Gastroesophageal sphincter (tissue), 4 donors: ENCODE measurements at places on chromosomes 11 and 22. TPM values are rescaled to one million over a fixed set of nuclear protein-coding genes. Genes with fewer than 3 reads are reported as not detected.

DNA sequence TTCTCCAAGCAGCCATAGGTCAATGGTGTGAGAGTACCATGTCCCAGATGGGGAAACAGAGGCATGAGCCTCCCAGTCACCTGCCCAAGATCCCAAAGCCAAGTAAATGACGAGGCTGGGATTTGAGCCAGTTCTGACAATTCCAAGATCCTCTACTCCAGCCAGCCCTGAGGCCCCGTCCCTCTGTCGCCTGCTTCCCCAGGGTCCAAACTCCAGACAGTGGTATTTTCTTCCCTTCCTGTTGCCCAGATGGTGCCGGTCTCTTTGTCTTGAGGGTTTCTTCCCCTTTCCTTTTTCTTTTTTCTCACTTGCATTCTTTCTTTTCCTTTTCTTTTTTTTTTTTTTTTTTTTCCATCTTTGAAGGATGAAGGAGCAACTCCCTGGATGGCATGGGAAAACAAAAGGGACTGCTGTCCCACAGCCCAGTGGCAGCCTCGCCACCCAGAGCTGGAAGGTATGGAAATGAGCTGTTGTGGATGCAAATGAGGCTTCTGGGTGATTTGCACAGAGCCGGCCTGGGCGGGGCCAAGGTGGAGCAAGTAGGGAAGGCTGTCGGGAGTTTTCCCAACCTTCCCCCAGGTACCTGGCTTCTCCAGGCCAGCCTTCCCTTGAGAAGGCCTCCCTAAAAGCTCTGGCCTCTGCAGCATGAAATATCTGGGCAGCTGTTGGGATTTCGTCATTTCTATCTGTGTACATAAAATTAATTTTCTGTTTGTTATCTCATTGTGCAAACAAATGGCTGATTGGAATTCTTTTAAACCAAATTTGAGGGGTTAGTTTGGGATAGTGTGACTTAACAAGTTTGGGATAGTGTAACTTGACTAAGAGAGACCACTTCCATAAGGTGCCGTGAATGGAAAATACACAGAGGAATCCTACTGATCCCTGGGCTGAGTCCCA, 146.8 kb downstream of the MN1 start:
- no peak for ATAC-seq

Gene OR51E2
- 2.5 TPM for total RNA-seq

GRCh38 chr22:39177791-39178190, 25.3 kb upstream of the CBX7 start:
- no peak for ATAC-seq

DNA sequence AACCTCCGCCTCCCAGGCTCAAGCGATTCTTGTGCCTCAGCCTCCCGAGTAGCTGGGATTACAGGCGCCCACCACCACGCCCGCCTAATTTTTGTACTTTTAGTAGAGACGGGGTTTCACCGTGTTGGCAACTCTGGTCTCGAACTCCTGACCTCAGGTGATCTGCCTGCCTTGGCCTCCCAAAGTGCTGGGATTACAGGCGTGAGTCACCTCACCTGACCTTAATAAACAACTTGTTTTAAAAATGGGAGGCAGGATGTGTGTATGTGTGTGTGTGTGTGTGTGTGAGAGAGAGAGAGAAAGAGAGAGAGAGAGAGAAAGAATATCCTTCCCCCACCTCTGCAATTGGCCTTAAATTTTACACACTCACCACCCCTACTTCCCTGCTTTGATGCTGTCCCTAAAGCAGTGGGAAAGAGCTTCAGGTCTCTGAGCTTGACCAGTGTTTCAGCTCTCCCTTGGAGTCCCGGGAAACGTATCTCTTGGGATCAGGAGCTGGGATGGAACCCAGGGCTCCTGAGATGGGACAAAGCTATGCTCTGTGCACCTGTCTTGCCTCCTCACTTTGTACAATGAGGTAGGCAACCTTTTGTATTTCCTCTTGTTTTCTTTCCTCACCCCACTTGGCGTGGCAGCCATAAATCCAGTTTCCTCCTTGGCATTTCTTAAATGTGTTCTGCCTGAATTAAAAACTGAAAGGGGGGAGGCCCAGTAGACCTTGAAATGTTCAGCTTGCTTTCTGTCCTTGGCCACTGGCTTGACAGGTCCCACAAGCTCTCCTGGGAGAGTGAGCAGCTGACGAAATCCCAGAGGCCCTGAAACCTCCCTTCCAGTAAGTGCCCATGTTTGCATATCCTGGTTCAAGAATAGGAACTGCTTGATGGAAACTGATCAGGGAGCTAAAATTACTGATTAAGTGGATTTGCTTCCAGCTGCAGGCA, 17.8 kb upstream of the XBP1 start:
- no peak for ATAC-seq

- ATAC-seq, result no peak
Observed at GRCh38 chr11:61120706-61121191, 18.5 kb downstream of the CD5 start.

GRCh38 chr11:101797335-101797734, 117.5 kb upstream of the CEP126 start:
- ATAC-seq, result no peak

DNA sequence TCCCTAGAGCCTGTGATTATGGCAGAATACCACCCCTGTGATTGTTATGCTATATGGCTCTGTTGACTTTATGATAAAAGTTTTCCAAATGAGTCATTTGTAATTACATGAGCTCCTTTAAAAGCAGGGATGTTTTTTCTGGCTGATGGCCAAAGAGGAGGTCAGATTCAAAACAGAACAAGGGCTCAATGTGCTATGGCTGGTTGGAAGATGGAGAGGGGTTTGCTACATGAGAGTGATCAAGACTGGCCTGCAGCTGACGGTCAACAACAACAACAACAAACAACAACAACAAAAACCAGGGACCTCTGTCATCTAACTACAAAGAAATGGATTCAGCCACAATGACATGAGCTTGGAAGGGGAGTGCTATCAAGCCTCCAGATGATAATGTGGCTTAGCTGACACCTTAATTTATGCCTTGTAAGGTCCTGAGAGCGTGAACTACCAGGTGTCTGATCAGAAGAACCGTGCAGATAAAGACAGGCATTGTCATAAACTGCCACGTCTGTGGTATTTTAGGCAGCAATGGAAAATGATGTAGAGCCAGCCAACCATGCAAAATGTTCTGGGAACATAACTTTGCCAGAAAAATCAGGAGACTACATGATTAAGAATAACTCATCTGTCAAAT, 47.2 kb downstream of the PIWIL3 start:
- no peak for ATAC-seq

DNA sequence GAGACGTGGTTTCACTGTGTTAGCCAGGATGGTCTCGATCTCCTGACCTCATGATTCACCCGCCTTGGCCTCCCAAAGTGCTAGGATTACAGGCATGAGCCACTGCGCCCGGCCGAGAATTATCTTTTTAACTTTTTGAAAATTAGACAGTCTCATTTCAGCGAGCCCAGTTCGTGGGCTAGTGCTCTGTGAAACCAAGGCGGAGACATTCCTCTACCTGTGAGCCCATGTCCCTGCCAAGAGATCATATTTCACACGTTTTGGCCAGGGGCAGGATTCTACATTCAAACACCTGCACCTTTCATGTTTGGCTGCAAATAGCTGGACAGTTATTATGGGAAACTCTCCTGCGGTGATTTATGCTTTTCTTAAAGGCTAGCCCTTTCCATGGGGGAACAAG, 60.3 kb downstream of the IRAG1 start:
- ATAC-seq, result no peak

Gene GRIA4
- 1.2 TPM for total RNA-seq

Gene TST
- total RNA-seq, result 27.3 TPM

- ATAC-seq, result peak; percentile 83
Observed at GRCh38 chr22:20456064-20456721, 18.6 kb upstream of the SCARF2 start.

- ATAC-seq, result peak; percentile 92
Observed at GRCh38 chr11:96012086-96012824, 88.3 kb upstream of the MTMR2 start.
